Placental epithelial cell (primary cell): ENCODE measurements at places on chromosomes 5 and 9. TPM values are rescaled to one million over a fixed set of nuclear protein-coding genes. Genes with fewer than 3 reads are reported as not detected.

The PCDHA3 gene
- 0.11 and 0.39 TPM in 2 replicates for total RNA-seq

The SLC6A3 gene
- not detected in 2 replicates for total RNA-seq

The CXCL14 gene
- total RNA-seq, result not detected in 2 replicates

The GPR21 gene
- 1.8 and 3.5 TPM in 2 replicates for total RNA-seq

The TAF11L10 gene
- 0.39 TPM in 1 of 2 replicates, not detected in the other for total RNA-seq

The SPINK13 gene
- not detected in 2 replicates for total RNA-seq

The SLC34A3 gene
- total RNA-seq, result 0.11 and 0.39 TPM in 2 replicates

The SPOUT1 gene
- 17.7 and 22.0 TPM in 2 replicates for total RNA-seq

The ZNF454 gene
- 2.7 and 6.3 TPM in 2 replicates for total RNA-seq

The PCDHB13 gene
- total RNA-seq, result 0.43 and 0.79 TPM in 2 replicates

The PCDHGC4 gene
- 0.54 and 2.4 TPM in 2 replicates for total RNA-seq

The MAN1B1 gene
- total RNA-seq, result 70.3 and 93.4 TPM in 2 replicates

The IFNA13 gene
- total RNA-seq, result under 0.01 TPM in 1 of 2 replicates, not detected in the other

The PCDHB14 gene
- total RNA-seq, result 0.22 and 1.2 TPM in 2 replicates

The PAEP gene
- not detected in 2 replicates for total RNA-seq

The FBXL7 gene
- 6.9 and 7.9 TPM in 2 replicates for total RNA-seq

The C9orf50 gene
- total RNA-seq, result 0.39 TPM in 1 of 2 replicates, not detected in the other

The SAPCD2 gene
- total RNA-seq, result 2.4 and 5.4 TPM in 2 replicates

The WDR38 gene
- total RNA-seq, result not detected in 2 replicates

The NR4A3 gene
- under 0.01 TPM in 1 of 2 replicates, not detected in the other for total RNA-seq

The GADD45G gene
- total RNA-seq, result 18.0 and 51.4 TPM in 2 replicates

The STC2 gene
- 2.4 and 19.4 TPM in 2 replicates for total RNA-seq

The PIP5KL1 gene
- 8.6 and 15.3 TPM in 2 replicates for total RNA-seq

The PCDHB8 gene
- under 0.01 TPM in 1 of 2 replicates, not detected in the other for total RNA-seq

The LCNL1 gene
- total RNA-seq, result not detected in 2 replicates

The SIT1 gene
- total RNA-seq, result not detected in 2 replicates

The AIF1L gene
- 39.0 and 48.7 TPM in 2 replicates for total RNA-seq

The BARX1 gene
- total RNA-seq, result 0.39 TPM in 1 of 2 replicates, not detected in the other

The PKD2L2 gene
- 0.11 TPM in 1 of 2 replicates, not detected in the other for total RNA-seq

The LMBRD2 gene
- 5.1 and 9.3 TPM in 2 replicates for total RNA-seq

The FLT4 gene
- under 0.01 TPM in 2 replicates for total RNA-seq

The FOXD4L5 gene
- total RNA-seq, result 0.11 TPM in 1 of 2 replicates, not detected in the other

The ZFP37 gene
- 0.33 and 3.1 TPM in 2 replicates for total RNA-seq

The SPATA31D4 gene
- total RNA-seq, result not detected in 2 replicates

The MSX2 gene
- total RNA-seq, result 10.6 and 12.4 TPM in 2 replicates

The SLC1A3 gene
- 29.8 and 109 TPM in 2 replicates for total RNA-seq

The SPINK7 gene
- not detected in 2 replicates for total RNA-seq

The PCDHGA10 gene
- 4.4 and 9.4 TPM in 2 replicates for total RNA-seq

The PTRH1 gene
- total RNA-seq, result 7.2 and 9.4 TPM in 2 replicates
